HCT116 (cell line): ENCODE measurements at places on chromosomes 12 and 14. TPM values are rescaled to one million over a fixed set of nuclear protein-coding genes. Genes with fewer than 3 reads are reported as not detected.

Gene KLRD1
- total RNA-seq: 0.27 TPM

Gene SAMD15
- total RNA-seq: 1.9 TPM

- no peak for DNase-seq
Observed at GRCh38 chr12:88163371-88163770, 21.3 kb downstream of the TMTC3 start.

DNA sequence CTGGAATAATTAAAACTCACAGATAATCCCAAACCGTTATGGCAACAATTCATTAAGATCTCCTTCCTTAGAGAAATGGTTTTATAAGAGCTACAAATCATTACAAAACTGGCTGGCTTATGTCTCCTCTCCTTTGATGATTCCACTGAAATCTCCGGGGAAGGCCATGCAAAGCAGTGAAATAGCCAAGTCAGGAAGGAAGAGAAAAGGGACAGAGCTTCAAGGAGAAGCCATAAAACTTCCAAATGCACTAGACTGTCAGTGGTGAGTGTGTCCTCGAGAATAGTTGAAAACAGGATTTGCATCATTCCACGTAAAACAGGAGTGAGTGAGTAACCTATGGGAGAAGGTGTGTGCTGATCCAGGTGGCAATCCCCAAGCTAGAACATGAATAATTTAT, 330.0 kb downstream of the DIO2 start:
- no peak for DNase-seq

DNA sequence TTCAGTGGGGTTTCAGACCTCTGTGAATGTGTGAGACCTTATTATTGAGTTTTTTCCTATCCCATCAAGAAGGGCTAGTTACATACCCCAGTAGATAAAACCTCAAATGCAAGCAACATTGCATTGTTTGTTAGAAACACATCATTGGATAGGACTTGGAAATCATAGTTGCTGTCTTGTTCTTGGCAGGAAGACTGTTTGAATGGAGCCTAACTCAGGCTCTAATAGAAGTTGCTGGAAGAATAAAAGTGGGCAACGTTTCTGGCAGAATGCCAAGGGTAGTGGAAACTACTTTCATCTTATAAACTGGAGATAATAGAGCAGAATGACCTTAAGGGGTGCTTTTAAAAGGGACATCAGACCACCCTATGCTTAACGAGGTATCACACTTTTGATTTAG, 9.9 kb upstream of the PTHLH start:
- no peak for DNase-seq

GRCh38 chr12:43131301-43131700, 420.7 kb downstream of the ADAMTS20 start:
- no peak for DNase-seq

GRCh38 chr12:83470749-83471148, 784.0 kb downstream of the TMTC2 start:
- DNase-seq: no peak

- DNase-seq: no peak
Observed at GRCh38 chr14:94771158-94771905, 1.4 kb upstream of the GSC start.

- DNase-seq: no peak
Observed at GRCh38 chr14:68936476-68936875, 42.6 kb downstream of the ACTN1 start.

- DNase-seq: no peak
Observed at GRCh38 chr12:42744539-42745182, 155.1 kb upstream of the PRICKLE1 start.

- no peak for DNase-seq
Observed at GRCh38 chr12:62910549-62911169, 24.3 kb downstream of the PPM1H start.

- DNase-seq: peak; percentile 85
Observed at GRCh38 chr12:80186727-80187217, 87.4 kb downstream of the OTOGL start.

- DNase-seq: peak; percentile 54
Observed at GRCh38 chr12:80268924-80269749, 169.8 kb downstream of the OTOGL start.

DNA sequence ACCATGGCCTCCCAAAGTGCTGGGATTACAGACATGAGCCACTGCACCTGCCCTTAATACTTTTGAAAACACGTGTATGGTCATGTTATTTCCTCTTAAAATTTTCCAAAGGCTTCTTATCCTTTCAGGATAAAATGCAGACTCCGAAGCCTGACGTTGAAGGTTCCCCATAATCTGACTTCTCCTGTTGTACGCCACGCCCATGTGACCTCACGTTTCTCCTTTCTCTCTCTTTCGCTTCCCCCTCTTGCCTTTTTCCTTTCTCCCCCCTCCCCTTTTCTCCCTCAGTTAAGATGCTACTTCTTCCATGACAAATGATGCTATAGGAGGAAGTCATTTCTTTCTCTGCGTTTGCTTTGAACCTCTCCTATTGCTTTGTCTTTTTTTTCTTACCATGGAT, 266.0 kb downstream of the FBXL14 start:
- DNase-seq: no peak

- DNase-seq: no peak
Observed at GRCh38 chr12:2462087-2462486, 332.7 kb upstream of the FKBP4 start.

DNA sequence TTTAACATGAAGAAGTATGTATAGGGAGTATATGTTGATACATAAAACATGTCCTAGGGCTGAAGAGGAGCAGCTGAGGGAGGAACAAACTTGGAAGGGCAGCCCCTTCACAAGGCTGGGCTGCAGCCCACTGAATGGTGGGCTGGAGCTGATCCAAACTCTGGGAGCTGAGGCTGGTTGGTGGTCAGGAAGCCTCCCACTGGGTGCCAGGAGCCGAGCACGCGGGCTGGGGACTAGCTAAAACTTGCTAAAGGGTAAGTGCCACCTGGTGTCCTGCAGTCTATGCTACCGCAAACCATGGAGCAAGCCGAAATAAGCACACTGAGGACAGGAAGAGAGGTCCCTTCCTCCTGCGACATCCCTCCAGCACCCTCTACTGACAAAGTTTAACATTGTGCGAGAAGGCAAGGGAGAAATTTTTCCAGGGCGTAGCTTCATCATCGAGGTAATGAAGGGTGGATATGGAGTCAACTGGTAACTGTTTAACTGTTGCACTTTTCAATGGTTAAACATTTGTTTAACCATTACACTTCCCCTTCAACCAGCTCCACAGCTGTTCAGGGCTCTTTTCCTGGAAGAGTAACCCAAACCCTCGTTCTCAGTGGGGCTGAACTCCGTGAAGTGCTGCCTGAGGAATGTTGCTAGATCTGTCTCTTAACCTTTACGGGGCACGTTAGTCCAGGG, 42.2 kb downstream of the EGLN3 start:
- DNase-seq: no peak

GRCh38 chr14:100899884-100900771, 3.4 kb downstream of the RTL1 start:
- no peak for DNase-seq

- DNase-seq: no peak
Observed at GRCh38 chr14:26730929-26731618, 133.2 kb upstream of the NOVA1 start.

DNA sequence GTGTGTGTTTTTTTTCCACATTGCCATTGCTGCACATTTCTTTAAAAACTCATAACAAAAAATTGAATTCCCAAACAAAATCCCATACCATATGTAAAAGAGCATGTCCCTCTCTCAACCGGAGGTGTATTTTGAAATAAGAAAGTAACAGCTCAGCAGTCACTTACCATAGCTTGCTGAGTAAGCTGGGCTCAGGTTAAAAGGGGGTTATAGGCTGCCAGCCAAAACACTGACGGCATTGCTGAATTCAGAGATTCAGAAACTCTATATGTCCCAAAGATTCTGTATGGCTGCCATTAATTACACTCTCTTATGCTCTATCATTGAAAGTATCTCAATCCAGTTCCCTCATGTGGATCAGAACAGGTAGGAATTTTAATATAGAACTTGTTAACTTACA, 276.0 kb downstream of the FOXG1 start:
- no peak for DNase-seq

- DNase-seq: no peak
Observed at GRCh38 chr12:105935106-105935505, 203.6 kb downstream of the NUAK1 start.

DNA sequence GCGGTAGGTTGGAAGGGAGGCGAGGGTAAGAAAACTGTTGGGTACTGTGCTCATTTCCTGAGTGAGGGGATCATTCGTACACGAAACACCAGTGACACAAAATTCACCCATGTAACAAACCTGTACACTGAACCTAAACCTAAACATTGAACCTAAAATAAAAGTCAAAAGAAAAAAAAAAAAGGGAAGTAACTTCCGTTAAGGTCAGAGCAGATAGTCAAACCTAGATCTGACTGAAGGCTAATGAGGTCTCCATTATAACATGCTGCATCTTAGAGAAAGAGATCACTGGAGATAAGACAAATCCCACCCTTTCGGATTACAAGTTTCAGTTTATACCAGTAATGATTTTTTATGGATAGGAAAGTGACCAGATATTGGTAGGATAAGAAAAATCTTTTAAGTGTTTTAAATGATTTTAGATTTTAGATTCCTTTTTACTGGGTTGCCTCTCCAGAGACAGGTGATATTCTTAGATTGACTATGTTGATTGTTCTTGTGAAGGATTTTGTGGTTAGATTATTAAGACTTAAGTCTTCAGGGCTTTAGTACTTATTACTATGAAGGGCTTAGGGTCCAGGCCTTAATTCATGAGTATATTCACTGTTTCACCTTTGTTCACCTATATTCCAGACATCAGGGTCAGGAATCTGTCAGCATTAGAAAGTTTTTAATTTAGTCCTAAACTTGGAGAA, 11.2 kb upstream of the NCKAP1L start:
- DNase-seq: no peak

DNA sequence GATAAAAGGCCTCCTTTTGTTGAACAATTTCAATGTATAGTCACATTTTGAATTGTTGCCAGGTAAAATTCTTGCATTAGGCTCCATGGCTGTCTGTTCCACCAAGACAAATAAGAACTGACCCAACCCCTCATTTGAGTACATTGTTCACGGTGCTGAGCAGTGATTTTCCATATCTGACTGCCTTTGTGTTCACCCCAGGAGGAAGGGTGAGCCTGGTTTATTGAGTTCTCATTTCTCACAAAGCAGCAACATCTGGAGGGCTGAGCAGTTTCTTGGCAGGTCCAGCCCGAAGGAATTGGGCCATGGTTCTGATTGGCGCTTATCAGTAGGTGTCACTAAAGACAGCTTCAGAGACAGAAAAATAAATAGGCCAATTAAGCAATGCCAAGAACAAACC, 149.1 kb downstream of the BMP4 start:
- no peak for DNase-seq

DNA sequence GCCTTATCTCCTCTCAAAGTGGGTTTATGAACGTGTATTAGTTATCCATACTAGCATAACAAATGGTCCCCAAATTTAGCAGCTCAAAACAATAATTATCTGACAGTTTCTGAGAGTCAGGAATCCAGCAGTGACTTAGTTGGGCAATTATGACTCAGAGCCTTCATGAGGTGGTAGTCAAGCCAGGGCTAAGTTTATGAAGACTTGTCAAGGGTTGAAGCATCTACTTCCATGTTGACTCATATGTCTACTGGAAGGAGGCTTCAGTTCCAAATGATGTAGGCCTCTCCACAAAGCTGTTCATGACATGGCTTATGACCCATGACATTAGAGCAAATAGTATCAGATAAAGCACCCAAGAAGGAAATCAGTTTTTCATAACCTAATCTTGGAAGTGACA, 73.2 kb downstream of the IPO8 start:
- DNase-seq: no peak

GRCh38 chr12:74977832-74978481, 231.7 kb downstream of the KCNC2 start:
- DNase-seq: no peak

DNA sequence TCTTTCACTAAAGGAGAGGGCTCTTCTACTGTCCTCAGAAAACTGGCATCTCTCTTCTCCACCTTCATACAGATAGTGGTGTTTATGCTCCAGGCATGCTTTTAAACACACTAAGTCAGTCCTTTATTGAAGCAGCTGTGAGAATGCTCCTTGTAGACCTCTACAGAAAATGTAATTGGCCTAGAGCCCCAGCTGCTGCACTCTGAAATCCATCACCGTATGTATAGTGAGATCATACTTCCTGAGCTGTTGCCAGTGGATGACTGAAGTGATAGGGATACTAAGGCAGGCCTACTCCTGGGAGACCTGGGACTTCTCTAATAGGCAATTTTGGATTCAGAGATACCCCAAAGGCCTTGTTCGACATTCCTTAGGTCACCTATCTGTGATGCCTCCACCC, 535.4 kb downstream of the RPS29 start:
- DNase-seq: no peak

DNA sequence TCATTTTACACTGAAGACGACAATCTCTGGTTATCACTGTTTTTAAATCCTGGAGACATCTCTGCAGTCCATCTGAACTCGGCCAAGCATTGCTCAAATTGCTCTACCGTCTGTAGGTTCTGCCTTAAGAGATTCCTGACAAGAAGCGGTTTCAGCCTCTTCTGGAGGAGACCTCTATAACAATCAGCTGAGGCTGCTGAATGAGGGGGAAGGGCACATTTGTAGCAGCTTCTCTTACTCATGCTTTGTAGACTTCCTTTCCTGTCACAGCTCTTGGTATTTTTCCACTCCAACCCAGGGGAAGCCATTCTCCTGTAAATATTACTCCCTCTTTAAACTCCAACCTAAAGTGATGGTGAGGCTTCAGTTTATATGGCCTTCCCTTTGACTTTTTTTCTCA, 3.0 kb downstream of the ARG2 start:
- DNase-seq: no peak

GRCh38 chr12:55985341-55985740, 11.5 kb downstream of the RAB5B start:
- no peak for DNase-seq
